ENCODE measurements at places on chromosomes 13 and 19.

DNA sequence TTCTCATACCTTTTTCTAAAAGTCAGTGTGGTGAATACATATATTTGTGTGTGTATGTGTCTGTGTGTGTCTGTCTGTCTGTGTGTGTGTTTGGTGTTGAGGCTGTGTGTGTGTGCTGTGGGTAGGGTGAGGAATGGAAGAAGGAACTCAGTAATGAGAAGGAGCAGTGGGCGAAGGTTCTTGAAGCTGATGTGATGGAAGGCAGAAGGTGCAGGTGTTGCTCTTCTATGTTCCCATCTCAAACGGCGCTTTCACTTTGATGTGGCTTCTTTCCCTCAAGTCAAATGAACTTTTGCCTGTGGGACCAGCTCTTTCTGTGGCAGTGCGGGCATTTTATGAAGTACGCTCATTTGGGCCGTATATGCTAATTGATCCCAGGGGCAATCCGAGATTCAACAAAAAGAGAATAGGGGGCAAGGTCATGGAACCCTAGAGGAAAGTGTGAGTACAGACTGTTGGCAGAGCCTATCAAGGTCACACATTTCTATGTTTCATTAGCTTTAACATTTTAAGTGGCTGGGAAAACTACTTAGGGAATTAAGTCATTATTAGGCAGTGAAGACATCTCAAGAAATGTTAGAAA is 15.2 kb downstream of the BIVM start:
- no peak for DNase-seq

GRCh38 chr19:35162471-35163326 is 8.2 kb downstream of the FXYD5 start:
- no peak for DNase-seq

DNA sequence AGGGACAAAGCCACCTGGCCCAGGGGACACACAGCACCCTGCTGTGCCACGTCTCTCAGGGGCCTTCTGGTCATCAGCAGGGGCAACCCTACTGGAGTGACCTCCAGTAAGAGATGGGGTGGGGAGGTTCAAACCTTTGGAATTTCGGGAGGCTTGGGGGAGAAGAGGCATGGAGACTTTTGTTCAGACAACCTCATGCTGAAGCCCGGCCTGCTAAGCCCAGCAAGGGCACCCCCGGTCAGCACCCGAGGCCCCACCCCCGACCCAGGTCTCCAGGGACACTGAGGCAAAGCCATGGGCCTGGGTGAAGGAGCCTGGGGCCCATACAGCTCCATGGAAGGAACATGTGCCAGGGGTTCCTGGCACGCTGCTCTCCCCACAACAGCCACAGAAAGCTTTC is 23.3 kb downstream of the ZNF787 start:
- no peak for DNase-seq

DNA sequence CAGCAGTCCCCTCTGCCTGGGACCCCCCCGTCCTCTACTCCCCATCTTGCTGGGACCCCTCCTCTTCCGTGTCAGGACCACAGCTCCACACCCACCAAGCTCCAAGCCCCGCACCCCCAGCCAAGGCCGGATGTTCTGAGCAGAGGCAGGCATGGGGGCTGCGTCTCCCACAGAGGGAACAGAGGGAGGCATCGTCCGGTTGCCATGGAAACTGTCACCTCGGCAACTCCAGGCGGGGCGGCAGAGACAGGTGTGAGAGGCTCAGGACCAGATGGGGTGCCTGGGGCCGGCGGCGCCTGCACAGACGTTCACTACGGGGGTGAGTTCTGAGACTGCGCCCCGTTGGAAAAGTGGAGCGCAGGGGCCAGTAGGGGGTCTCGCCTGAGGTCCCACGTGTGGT is 5.4 kb downstream of the RNU6-9 start:
- no peak for DNase-seq

DNA sequence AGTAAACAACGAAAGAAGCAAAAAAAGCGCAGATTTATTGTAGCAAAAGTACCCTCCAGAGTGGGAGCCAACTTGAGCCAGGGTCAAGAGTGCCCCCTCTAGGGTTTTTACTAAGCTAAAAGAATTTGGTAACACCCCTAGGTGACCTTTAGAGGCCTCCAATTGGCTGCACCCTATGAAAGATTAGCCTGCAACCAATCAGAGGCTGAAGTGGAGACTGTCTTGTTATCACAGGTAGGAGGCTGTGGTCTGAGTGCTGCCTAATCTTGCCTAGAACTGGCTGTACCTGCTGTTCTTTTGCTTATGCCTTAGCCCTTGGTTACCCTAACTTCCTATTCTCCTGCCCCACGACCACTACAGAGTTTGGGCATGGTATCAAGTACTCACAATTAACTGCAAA is 38.3 kb downstream of the ANKRD10 start:
- no peak for DNase-seq

DNA sequence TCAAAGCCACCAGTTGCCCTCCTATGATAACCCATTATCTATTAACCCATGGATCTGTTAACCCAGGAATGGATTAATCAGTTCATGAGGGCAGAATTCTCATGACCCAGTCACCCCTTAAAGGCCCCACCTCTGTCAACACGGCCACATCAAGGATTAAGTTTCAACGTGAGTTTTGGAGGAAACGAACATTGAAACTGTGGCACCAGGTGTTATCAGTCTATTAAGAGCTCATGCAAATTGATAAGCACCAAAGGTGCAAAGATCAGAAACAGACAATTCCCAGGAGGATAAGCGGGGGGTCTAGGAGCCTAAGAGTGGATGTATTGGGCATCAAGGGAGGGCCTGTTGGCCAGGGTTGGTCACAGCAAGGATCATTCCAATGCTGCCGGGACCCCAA is 19.9 kb upstream of the ELAVL1 start:
- no peak for DNase-seq

DNA sequence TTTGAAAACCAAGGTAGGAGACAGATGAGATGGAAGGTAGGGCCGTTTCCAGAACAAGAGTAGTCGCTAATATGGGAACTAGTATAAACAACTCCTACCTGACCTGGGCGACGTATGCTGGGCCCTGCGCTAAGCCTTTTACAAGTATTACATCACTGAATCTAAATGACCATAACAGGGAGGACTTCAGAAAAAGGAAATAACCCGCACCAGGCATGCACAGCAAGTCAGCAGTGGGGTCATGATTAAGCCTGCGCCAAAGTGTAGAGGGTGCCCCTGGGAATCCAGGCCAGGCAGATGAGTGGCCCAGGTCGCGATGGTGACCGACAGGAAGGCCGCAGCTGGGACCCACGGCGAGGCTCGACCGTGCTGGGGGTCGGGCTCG is 613 bp downstream of the ATP13A1 start:
- no peak for DNase-seq

GRCh38 chr19:14385492-14385891 is 4.2 kb downstream of the ADGRE5 start:
- no peak for DNase-seq

DNA sequence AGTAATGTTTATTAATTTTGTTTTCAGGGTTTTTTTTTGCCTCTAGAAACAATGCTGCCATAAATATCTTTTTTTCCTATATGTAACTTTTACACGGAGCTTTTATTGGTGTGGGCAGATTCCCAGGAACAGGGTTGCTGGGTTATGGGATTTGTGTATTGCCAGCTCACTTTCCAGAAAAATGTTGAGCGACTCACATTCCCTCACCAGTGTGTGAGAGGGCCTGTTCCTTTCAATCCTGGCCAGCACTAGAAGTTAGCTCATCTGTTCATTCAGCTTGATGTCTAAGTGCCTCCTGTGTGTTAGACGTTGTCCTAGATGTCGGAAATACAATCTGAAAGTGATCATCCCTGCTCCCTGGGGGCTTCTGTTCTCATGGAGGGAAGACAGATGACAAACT is 2.6 kb downstream of the ZNF71 start:
- no peak for DNase-seq

GRCh38 chr19:40387155-40387554 is 2.8 kb downstream of the HIPK4 start:
- DNase-seq: no peak

DNA sequence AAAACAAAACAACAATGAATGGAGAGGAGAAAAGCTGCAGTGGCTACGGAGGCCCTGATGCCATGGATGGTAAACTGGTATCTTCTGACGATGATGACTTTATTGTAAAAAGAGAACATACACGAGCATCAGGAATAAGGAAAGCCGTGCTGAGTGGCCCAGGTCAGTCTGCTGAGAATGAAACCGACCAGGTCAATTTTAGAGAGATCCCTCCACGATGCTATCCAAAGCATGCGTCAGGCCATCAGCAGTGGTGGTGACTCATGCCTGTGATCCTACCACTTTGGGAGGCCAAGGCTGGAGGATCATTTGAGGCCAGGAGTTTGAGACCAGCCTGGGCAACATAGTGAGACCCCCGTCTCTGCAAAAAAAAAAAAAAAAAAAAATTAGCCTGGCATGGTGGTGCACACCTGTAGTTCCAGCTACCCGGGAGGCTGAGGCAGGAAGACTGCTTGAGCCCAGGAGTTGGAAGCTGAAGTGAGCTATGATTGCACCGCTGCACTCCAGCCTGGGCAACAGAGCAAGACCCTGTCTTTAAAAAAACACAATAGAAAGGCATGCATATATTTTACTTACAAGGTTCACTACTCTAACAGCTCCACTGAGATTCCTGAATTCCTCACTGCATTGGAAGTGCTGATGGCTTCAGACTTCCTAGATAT is 62.3 kb downstream of the GADD45B start:
- DNase-seq: no peak

DNA sequence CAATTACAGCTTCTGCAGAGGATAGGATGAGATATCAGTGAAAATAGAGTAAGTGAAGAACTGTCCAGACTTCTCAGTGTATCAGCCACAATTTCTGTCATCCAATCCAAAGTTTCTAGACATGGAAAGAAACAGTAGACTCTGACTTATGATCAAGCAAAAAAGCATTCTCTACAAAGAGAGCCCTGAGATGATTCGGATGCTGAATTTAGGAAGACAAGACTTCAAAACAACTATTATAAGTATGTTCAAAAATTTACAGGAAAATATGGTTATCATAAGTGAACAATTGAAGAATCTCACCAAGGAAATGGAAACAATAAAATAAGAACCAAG is 238.2 kb upstream of the IRS2 start:
- no peak for DNase-seq

DNA sequence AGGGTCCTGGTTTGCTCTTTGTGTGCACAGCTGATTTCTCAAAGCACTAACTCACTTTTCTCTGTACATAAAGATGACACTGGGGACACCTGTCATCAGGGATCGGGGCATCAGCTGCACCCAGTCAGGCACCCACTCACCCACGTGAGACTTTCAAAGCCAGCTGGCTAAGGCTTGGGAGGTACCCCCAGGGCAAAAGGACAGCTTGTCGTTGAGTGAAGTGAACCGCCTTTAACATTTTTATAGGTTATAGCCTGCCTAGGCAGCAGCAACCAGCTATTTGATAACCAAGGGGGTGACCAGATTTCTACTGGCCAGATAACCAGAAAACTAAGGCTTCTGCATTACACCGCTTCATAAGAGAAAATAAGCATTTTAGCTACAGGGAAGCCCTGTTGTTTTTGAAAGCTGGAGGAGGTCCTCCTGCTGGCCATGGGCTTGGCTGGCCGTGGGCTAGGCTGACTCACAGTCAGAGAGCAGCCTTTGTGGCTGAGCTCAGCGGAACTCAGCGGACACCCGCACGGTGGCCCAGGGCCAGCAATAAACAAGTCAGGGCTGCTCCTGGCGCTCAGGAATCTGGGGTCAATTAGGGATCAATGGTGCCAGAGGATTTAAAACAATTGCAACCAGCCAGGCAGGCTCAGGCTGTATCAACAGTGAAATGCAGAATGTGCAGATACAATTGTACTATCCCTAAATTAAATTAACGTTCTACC is 57.1 kb downstream of the ALOX5AP start:
- no peak for DNase-seq

DNA sequence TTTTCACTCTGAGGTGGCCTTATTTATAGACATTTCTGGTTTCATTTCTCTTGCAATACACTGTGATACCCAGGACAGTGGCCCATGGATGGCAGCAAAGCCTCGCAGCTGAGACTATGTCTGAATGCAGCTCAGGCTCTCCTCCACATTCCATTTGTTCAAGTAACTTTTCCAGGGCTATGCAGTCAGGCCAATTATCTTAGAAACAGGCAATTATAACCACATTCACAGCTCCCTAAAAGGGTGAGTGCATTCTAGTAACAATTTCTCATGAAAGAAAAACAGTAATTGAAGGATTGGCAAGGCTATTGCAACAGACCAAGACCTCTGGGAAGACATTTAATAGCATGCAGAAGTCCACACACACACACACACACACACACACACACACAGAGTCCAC is 264.0 kb downstream of the TBC1D4 start:
- DNase-seq: no peak

- DNase-seq: no peak
Measured at GRCh38 chr13:99969453-99969918, 2.1 kb downstream of the ZIC5 start.

DNA sequence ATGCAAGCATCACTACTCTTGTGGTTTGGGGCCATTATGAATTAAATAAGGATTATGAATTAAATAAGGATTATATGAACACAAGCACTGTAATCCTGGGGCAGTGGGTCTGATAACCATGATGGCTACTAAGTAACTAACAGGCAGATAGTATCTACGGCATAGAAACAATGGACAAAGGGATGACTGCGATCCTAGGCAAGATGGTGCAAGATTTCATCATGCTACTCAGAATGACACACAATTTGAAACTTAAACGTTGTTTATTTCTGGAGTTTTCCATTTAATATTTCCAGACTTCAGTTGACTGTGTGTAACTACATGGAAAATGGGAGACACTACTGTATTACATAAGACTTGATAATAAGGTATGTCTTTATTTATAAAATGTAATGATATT is 15.1 kb downstream of the KCNRG start:
- DNase-seq: no peak

DNA sequence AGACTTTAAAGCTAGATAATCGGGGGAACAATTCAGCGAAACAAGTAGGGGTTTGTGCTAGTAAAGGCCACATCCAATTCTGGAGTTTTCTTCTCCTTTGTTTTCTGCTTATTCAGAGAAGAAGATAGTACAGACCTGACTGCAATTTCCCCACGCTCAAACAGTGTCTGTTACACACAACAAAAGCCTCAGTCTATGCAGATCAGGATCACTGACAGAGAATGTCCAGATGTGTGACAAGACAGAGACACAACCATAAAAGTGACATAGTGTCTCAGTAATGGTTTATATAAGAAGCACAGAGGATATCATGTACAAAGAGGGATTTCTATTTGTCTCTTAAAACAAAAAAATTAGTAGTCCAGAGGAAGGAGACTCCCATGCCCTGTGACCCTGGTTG is 70.7 kb upstream of the GTF3A start:
- DNase-seq: no peak
